ENCODE measurements at places on chromosomes 2 and 18.

- no peak for DNase-seq
Measured at GRCh38 chr18:48139431-48140347, 209.2 kb upstream of the SMAD2 start.

DNA sequence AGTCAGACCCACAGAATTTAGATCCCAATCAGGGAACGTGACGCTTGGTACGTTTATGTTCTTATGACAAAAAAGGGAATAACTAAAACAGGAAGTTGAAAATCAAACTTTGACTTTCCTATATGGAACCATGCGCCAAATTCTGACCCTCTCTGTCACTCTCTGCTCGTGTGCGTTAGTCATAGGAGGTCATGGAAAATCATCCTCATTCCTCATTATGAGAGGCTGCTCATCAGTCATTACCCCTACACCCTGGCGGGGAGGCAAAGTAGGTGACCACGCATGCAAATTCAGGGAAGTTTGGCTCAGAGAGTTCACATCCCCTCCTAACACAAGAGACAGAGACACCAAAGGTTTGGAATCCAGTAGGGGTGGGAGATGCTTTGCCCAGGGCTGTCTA is 15.5 kb downstream of the IL1F10 start:
- DNase-seq: no peak

- peak; percentile 94 for DNase-seq
Measured at GRCh38 chr2:237695201-237695780, 67.9 kb downstream of the LRRFIP1 start.

DNA sequence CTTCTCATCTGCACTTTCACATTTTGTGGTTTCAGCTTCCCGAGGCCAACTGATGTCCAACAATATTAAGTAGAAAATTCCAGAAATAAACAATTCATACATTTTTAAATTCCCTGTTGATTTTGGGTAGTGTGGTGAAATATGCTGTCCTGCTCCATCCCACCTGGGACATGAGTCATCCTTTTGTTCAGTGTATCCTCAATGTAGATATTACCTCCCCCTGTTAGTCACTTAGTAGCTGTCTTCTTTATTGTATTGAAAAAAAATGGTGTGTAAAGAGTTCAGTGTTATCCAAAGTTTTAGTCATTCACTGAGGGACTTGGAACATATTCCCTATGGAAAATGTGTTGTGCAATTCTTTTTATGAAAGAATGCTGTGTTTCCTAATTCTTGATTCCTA is 348.1 kb downstream of the SOCS6 start:
- DNase-seq: peak; percentile 69

DNA sequence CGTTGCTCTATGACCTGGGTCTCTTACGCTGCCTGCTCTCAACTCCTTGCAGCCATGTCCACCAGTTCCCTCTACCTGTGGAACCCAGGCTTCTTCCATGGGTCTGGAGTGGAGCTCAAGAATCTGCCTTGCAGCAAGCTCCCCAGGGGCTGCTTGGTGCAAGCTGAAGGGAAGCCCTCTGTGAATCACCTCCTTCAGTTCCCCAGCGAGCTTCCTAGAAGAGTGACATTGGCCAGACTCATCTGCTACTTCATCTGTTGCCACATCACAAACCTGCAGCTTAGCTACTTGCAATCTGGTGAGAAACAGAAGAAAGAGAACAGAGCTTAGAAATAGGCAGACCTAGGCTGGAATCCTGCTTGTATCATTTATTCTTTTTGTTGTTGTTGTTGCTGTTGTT is 9.8 kb upstream of the EFR3B start:
- DNase-seq: peak; percentile 6

GRCh38 chr18:5673616-5674015 is 129.8 kb upstream of the EPB41L3 start:
- no peak for DNase-seq

DNA sequence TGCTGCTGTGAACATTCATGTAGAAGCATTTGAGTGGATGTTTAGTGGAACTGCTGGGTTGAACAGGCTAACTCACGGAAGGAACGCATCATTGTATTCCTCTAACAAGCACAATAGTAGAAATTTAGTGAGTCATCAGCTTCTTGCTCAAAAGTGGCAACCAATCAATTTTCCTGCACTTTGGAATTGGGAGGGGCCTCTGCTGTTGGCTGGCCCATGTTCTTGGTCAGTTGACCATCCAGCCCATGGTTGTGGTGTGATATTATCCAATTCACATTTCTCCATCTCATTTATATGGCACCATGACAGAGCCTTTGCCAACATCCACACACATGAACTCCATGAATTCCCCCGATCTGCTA is 95.0 kb downstream of the TNFRSF11A start:
- DNase-seq: peak; percentile 3

DNA sequence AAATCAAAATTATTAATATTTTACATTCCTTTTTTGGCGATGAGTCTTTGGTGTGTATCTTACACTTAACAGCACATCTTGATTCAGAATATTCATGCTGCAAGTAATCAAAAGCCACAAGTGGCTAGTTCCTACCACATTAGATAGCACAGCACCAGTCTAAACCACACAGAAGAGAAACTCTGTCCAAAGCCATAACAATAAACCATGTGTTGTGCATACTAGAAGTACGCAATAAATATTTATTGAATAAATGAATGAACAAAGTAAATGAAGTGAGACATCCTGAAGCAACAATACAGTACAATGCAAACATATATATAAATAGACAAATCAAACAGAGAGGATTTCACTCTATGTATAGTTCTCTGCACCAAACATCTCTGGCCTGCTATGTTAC is 287.3 kb downstream of the EXOC6B start:
- DNase-seq: no peak

DNA sequence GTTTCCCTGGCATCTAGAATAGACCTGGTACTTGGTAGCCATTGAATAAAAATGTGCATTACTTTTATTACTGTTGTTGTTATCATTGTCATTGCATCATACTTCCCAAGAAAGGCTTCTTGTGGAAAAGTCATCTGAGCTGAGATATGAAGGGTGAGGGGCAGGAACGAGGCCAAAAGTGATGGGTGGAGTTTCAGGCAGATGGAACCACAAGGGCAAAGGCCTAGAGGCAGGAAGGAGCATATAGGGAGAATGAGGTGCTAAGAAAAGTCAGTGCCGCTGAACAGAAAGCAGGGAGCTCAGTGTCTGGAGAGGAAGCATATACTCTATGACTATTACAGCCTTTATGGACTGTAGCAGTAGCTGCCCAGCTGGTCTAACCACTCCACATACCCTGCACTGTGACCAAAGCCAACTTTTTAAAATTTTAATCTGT is 219.3 kb downstream of the SPP2 start:
- DNase-seq: peak; percentile 61

- peak; percentile 70 for DNase-seq
Measured at GRCh38 chr2:68943581-68944568, 8.8 kb downstream of the GKN2 start.

DNA sequence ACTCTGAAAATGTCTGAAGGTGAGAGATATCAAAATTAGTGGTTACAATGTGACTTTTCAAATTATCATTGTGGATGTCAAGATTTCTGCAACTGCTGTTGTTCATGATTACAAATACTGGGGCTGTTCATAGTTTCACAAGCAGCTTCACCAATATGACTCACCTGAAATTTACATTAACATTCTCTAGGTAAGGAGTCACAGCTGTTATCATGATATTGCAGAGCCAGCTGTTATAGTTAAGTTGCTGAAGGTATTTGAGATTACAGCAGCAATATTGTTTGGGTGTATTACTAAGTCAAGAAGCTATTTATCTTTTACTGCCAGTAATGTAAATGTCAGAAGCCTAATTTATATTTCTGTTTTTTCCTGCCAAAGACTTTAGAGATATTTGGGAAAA is 140.0 kb downstream of the MC4R start:
- no peak for DNase-seq

DNA sequence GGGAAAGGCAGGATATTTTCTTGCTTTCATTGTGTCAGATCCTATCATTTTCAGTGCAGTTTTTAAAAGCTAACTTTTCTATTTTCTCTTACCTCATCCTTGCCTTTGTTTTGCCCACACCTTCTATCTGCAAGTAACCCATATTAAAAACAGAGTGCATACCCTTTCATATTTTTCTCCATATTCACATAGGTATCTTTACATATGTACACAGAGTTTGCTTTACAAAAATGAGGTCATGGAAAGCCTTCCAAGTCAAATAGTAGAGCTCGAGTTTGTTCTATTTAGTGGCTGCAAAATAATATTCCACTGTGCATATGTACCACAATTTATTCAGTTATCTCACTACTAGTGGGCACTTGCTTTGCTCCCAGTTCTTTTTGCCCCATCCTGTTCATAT is 3.9 kb upstream of the DHRS9 start:
- no peak for DNase-seq

DNA sequence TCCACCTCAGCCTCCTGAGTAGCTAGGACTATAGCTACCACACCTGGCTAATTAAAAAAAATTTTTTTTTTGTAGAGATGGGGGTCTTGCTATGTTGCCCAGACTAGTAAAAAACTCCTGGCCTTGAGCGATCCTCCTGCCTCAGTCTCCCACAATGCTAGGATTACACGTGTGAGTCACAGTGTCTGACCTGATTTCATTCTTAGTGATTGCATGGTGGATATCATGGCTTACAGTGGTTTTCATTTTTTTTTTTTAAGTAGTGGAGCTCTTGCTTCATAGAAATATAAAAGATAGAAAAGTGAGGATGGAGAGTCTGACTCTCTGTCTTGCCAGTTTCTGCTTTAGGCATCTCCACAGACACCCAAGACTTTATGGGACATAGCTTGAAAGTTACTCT is 83.6 kb downstream of the CDC42EP3 start:
- DNase-seq: no peak

- DNase-seq: peak; percentile 12
Measured at GRCh38 chr2:112757265-112757664, 7.1 kb downstream of the CKAP2L start.

- DNase-seq: no peak
Measured at GRCh38 chr18:67280486-67281242, 235.9 kb downstream of the DSEL start.

GRCh38 chr2:34652636-34653035 is 1053.5 kb upstream of the FAM98A start:
- DNase-seq: peak; percentile 3

GRCh38 chr2:65731476-65731875 is 299.1 kb upstream of the SPRED2 start:
- DNase-seq: no peak

GRCh38 chr2:236671896-236672562 is 102.4 kb downstream of the ACKR3 start:
- DNase-seq: no peak

GRCh38 chr2:212845941-212846340 is 305.5 kb downstream of the IKZF2 start:
- no peak for DNase-seq

GRCh38 chr18:70047931-70048603 is 100.4 kb upstream of the CD226 start:
- DNase-seq: peak; percentile 68

GRCh38 chr2:215702116-215702902 is 266.4 kb upstream of the FN1 start:
- peak; percentile 69 for DNase-seq

GRCh38 chr2:77294474-77294873 is 227.7 kb downstream of the LRRTM4 start:
- DNase-seq: no peak

DNA sequence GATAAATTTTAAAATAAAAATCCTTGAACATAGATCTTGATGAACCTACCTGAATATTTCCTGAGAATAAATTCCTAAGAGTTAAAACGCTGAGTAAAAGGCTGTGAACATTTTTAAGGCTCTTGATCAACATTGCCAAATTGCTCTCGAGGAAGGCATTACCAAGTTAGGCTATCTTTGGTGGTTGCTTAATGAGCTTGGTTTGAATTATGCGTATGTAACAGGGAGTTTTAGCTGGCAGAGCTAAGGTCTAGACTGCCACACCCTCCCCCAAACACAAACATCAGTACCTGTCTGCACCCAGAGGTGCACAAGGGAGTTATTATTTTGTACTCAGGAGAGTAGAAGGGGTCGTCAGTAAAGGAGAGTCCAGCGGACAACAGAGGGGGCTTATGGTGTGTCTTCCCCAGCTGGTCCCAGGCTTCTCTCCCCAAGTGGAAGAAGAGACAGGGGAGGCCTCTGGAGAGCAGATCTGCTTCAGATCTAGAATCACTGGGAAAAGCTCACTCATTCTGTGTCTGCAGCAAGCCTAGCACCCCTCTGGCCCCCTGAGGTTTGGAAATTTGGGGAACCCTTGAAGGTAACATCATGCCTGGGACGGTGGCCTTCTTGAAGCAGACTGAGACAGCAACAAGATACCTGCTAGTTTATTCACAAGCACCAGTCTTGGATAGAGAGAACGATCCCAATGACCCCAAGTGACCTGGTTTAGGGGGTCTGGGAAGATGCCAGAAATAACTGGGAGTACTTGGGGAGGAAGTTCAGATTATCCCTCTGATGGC is 197.2 kb upstream of the ID2 start:
- no peak for DNase-seq

DNA sequence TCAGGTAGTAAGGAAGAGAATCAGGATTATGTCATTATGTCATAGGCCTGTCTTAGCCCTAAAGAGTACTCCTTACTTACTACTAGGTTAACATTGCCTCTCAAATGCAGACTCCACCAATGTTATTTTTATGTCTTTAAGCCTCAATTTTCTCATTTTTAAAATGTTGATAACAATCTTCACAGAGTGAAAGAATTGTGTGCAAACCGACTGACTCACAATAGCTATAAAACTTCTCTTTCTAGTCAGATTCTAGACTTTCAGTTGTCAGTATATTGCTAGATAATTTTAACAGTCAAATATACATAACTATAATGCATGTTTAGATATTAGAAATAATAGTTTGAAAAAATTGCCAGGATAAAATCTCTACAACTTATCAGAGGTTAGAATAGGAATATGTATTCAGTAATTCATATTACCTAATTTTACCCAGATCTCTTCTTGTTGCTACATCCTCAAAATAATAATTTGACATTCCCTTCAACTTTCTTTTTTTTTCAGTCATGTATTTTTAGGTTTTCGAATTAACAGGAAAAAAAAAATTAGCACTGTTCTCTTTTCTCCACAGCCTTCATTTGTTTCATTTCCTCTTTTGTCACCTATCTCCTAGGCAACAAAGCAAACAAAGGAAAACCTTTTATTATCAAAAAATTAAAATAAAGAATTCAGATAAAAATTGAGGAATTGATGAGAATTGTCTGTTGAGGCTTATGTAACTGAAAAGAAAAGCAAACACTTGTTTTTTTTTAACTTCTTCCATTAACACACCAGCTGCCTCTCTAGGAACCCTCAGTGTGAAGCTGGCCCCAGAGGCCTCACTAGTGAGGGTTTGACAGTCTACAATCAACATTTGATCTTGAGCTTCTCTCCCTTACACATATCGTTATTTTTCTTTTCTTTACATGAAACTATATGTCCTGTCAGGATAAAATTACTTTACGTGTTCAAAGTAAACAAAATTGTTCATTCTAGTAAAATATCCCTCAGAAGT is 279.0 kb downstream of the CALCRL start:
- DNase-seq: no peak

- DNase-seq: peak; percentile 2
Measured at GRCh38 chr2:167293172-167293781, 405.0 kb downstream of the XIRP2 start.

DNA sequence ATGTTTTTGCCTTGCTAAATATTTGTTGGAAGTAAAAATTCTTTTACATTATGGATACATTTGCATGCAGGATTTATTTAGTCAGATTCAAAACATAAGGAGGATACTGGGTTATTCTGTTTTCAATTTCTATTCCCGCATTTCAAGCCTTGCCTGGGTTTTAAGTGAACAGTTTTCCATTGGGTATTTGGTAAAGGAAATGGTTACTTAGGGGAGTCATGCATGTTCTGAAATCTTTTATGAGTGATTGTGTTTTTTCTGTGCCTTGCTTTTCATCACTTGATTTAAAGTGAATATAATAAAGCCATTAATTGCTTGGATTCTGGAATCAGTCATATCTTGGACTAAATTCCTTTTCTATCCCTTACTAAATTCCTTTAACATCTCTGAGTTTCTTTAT is 12.0 kb upstream of the SP9 start:
- DNase-seq: peak; percentile 74

All from fibroblast of skin of scalp (primary cell).